ENCODE measurements at places on chromosomes 13 and 19.

DNA sequence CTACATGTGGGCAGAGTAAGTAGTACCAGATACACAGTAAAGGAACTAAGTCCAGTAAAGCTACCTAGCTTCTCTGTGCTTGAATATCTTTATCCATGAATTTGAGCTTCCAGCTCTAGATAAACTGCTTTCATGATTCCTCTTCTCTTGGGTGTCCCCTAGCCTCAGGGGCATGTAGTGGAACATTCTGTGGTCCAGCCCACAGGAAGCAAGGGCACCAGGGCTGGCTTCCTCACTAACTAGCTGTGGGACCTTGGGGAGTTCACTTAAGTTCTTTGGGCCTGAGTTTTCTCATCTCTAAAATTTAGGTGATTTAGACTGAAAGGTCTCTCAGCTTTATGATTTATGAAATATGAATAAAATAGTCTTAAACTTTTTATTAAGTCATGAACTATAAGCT lies 185.7 kb downstream of the KATNAL1 start:
- DNase-seq: no peak

DNA sequence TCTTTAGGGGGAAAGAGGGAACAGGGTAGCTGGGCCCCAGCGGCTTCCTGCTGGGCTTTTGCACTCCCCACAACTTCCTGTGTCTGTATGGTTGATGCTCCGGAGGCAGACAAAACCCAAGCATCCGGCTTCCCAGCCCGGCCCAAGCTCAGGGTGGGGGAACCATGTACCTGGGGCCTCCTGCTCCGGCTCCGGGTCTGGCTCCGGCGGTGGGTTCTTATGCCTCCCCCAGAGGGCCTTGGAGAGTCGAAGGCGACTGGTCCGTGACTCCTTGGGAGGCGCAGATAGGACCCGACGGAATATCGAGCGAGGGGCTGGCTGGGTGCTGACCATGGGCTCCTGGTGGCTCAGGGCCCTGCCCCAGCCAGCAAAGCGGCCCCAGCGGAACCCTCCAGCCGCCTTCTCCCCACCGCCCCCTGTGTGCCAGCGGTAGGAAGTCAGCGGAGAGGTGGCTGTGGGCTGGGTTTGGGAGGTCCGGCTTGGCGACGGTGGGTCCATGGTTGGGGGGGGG lies 428 bp downstream of the RASAL3 start:
- DNase-seq: peak; percentile 46

DNA sequence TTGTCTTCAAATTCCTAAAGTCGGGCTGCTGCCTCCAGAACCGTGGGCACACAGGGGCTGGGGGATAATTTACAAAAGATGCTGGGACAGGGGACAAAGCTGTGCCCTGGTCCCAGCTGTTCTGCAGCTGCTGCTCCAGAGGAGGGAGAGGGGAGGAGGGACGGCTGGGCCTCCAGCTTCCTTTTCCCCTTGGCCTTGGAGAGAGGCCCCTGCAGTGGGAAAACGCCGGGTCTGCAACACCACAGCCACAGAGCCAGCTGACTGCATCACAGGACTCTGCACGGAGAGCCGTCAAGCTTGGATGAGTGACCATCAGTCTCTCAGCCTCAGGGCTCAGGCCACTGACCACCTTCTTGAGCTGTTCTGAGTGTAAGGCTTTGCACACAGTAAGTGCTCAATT lies 6.1 kb downstream of the DOCK6 start:
- DNase-seq: no peak

- DNase-seq: no peak
Observed at GRCh38 chr13:58729361-58729760, 1097.8 kb downstream of the PCDH17 start.

DNA sequence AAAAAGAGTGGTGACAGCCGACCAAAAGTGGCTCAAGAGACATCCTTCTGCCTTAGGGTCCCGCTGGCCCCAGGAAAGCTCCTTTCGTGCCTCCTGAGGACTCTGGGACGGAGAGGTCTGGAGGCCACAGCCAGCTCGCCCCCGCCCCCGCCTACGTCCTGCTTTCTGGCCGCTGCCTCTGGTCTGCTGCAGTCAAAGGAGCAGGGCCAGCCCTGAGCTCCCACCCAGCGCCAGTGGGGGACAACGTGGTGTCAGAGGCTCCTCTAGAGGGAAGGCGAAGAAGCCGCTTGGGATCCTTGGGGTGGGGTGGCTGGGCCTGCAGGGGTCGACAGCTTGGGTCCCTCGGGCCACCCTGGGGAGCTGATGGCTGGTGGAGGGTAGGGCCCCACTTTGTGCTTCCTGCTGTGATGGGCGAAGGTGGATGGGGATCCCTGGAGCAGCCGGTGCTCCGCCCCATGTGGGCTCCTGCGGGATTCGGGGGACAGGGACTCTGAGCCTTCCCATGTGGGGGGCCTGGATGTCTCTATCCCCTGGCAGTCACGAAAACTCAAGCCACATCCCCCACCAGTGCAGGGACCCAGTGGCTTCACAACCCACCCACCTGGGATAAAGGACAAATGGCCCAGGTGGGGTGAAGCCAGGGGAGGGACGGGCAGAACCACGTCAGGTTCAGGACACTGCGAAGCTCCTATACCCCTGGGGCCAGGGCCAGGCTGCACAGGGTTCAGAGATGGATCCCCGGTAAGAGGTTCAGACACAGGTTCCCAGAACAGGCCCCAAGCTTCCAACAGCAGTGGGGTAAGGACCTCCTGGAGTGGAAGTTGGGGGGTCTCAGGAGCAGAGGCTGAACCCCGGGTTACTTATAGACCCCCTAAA lies 9.0 kb upstream of the DIRAS1 start:
- no peak for DNase-seq

DNA sequence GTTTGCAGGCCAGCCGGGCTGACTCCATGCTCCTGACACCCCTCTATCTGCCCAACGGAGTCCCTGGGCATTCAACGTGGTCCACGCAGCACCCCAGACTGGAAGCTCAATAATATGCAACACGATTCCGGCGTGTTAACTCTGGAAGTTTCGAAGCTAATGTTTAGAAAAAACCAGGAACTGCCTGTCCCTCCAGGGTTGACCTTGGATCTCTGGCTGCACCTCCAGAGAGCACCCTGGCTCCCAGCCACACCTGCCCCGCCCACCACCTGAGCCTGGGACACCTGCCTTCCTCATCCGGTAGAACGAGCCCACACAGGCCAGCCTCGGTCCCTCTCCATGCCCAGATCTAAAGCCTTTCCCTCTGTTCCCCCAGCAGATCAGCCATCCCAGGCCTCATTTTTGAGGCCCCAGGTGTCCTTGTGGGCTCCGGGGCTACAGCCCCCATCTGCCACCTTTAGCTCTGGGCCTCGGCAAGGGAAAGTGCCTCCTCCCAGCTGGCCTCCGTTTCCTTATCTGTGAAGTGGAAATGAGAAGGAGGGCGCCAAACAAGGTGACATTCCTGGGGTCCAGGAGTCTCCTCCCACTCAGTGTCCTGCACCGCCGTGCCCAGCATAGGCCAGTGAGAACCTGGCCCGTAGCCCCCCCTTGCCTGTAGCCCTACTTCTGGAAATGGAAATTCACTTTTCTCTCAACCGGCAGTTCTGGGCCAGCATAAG lies 38.7 kb downstream of the KLF2 start:
- no peak for DNase-seq
